Upper lobe of right lung (tissue), 1 donor: ENCODE measurements at places on chromosomes 2 and 18. TPM values are rescaled to one million over a fixed set of nuclear protein-coding genes. Genes with fewer than 3 reads are reported as not detected.

RNF152 gene
- 21.2 TPM for total RNA-seq

CYS1 gene
- 4.5 TPM for total RNA-seq

GPR35 gene
- total RNA-seq: 3.4 TPM

CSRNP3 gene
- 1.9 TPM for total RNA-seq

RAB17 gene
- total RNA-seq: 50.9 TPM

- H3K4me3 ChIP-seq: no peak overlapping the region
- no peak overlapping the region for H3K27ac ChIP-seq
- H3K27me3 ChIP-seq: no peaks in the 10 kb centered on the region
- no peak for DNase-seq
- H3K36me3 ChIP-seq: no peaks in the 10 kb centered on the region
Measured at GRCh38 chr2:234592541-234592940, 95.7 kb upstream of the ARL4C start.

GRCh38 chr2:231634951-231635875 lies 42.5 kb downstream of the TEX44 start:
- no peaks in the 10 kb centered on the region for H3K36me3 ChIP-seq
- H3K27me3 ChIP-seq: no peaks in the 10 kb centered on the region
- no peak overlapping the region for H3K27ac ChIP-seq
- no peaks in the 10 kb centered on the region for H3K4me1 ChIP-seq
- no peak for DNase-seq

DNA sequence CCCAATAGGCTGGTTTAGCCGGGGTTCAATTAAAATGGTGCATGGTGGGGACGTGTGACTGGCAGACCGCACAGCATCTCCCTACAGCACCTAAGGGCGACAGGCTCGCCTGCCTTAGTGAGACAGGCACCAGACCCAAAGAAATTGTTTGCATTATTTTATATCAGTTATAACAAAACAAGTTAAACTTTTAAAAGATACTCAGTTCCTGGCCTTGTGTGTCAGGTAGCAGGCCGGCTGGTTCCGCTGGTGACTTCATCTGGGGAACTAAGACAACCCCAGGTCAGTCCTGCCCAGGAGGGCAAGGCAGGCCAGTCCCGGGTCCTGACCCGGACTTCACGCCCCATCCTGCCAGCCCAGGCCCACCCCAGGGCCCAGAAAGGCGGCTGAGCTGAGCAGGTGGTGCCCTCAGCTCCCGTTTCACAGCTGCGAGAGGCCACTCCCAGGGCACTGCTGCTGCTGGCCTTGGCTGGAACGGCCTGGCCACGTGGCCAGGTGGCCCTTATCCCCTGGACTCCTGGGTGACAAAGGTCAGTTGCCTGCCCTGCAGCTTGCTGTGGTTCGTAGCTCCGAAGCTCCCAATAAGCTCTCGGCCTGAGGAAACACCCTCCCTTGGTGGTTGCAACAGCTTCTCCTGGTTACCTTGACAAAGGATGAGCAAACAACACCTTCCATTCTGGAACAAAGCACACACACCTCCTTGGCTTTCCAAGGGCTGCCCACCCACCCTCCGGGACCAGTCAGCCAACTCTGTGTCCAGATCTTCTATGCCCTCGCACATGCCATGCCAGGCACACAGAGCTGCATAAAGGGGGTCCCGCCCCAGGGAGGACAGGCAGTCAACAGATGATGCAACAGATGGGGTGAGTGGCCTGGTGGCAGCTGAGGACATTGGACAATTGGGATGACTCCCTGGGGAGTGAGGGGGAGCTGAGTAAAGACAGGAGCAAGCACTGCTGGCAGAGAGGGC lies 11.3 kb upstream of the AGXT start:
- H3K4me1 ChIP-seq: no peaks in the 10 kb centered on the region
- no peak overlapping the region for H3K27ac ChIP-seq
- H3K4me3 ChIP-seq: no peak overlapping the region
- H3K27me3 ChIP-seq: no peaks in the 10 kb centered on the region

DNA sequence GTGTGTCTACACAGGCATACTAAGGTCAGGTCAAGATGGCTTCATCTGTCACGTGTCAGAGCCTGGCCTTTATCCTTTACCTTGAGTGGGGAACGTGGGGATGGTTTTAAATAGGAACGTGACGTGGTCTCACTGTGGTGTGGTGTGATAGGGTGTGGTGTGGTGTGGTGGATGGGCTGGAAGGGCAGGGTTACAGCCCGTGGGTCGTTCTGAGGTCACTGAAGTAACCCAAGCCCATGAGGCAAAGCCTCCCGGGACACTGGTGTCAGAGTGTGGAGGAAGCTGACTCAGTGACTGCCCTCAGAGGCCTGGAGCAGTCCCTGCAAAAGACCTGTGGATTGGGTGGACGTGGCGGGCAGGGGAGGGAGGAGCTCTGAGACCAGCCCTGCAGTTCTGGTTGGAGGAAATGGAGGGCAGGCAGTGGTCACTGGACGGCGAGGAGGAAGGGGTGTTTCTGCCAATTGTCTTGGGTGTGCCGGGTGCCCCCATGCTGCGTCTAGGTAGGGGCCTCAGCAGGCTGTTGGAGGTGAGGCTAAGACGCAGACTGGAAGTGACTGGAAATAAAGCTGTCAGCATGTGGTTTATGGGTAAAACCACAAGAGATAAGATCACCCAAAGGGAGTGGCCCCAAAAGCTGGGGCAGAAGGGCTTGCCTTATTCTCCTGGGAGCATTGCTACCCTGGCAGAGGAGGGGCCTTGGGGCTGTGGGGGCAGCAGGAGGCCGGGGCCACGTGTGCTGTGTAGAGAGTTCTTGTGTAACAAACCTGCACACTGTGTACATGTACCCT lies 84.8 kb downstream of the SH3RF3 start:
- no peak overlapping the region for H3K4me3 ChIP-seq
- H3K4me1 ChIP-seq: peaks cover 35% of the 10 kb centered on the region
- no peak overlapping the region for H3K27ac ChIP-seq
- H3K27me3 ChIP-seq: no peaks in the 10 kb centered on the region
- no peaks in the 10 kb centered on the region for H3K36me3 ChIP-seq

- no peak overlapping the region for H3K27ac ChIP-seq
- peaks cover 8% of the 10 kb centered on the region for H3K36me3 ChIP-seq
- H3K4me1 ChIP-seq: no peaks in the 10 kb centered on the region
- DNase-seq: no peak
Measured at GRCh38 chr2:55916473-55917049, 7.0 kb downstream of the EFEMP1 start.

DNA sequence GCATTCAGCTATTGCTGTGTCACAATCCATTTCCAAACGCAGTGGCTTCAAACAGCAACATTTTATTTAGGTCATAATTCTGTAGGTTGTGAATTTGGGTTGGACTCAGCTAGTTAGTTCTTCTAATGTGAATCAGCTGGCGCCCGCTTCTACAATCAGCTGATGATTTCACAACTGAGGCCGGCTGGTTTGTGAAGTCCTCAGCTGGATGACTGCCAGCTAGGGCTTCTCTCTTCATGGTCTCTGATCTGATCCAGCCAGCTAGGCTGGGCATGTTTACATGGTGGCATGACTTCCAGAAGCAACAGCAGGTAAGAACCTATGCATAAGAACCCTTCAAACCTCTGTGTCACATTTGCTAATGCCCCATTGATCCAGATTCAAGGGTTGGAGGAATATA lies 172.0 kb downstream of the SLC4A10 start:
- no peak overlapping the region for H3K27ac ChIP-seq
- H3K36me3 ChIP-seq: no peaks in the 10 kb centered on the region

DNA sequence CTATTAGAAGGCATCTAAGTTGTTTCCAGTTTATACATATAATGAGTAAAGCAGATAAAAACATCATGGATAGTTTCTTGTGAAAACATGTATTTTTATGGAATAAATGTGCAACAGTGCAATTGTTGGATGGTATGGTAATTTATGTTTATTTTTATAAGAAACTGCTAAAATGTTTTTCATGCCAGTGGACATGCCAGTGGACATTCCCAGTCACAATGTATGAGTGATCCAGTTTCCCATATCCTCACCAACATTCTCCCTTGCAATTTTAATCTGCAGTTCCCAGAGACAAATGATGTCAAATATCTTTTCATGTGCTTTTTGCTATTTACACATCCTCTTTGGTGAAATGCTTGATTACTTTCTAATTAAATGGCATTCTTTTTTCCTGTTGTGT lies 818.6 kb downstream of the SUCLG1 start:
- H3K4me1 ChIP-seq: no peaks in the 10 kb centered on the region
- H3K27me3 ChIP-seq: no peaks in the 10 kb centered on the region
- no peak for DNase-seq
- no peak overlapping the region for H3K27ac ChIP-seq
- H3K36me3 ChIP-seq: no peaks in the 10 kb centered on the region

GRCh38 chr2:148658807-148659722 lies 14.5 kb downstream of the EPC2 start:
- H3K4me1 ChIP-seq: peaks cover 50% of the 10 kb centered on the region
- no peaks in the 10 kb centered on the region for H3K27me3 ChIP-seq
- no peaks in the 10 kb centered on the region for H3K36me3 ChIP-seq

- no peaks in the 10 kb centered on the region for H3K36me3 ChIP-seq
- no peak for DNase-seq
- no peak overlapping the region for H3K4me3 ChIP-seq
Measured at GRCh38 chr2:189267925-189268579, 88.5 kb upstream of the COL5A2 start.

GRCh38 chr2:20013126-20013849 lies 820 bp upstream of the MATN3 start:
- peaks cover 12% of the 10 kb centered on the region for H3K4me1 ChIP-seq
- H3K4me3 ChIP-seq: peak overlapping the region; percentile 52
- peaks cover 16% of the 10 kb centered on the region for H3K27me3 ChIP-seq

DNA sequence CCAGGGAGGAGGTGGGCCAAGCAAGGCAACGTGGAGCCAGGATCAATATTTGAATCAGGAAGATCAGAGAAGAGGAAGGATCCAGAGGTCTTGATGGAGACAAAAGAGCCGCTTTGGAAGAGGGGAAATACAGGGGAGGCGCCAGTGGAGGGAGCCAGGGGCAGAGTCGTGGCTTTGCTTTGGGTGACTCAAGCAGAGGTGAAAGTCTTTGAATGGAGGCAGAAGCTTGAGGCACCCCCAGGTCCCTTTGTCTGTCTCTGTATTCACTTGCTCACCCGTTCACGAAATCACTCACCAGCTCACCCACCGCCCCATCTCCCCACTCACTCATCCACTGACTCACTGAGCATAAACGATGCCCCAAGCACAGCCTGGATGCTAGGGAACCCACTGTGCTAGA lies 134.1 kb downstream of the ACOXL start:
- H3K27me3 ChIP-seq: no peaks in the 10 kb centered on the region
- H3K27ac ChIP-seq: no peak overlapping the region
- no peaks in the 10 kb centered on the region for H3K36me3 ChIP-seq
- H3K4me1 ChIP-seq: no peaks in the 10 kb centered on the region
- H3K4me3 ChIP-seq: no peak overlapping the region
- no peak for DNase-seq

- no peak overlapping the region for H3K4me3 ChIP-seq
- H3K27me3 ChIP-seq: no peaks in the 10 kb centered on the region
- no peaks in the 10 kb centered on the region for H3K36me3 ChIP-seq
- H3K4me1 ChIP-seq: peaks cover 9% of the 10 kb centered on the region
- no peak overlapping the region for H3K27ac ChIP-seq
- no peak for DNase-seq
Measured at GRCh38 chr18:50113726-50114125, 81.2 kb downstream of the MYO5B start.

- H3K4me3 ChIP-seq: no peak overlapping the region
- no peaks in the 10 kb centered on the region for H3K4me1 ChIP-seq
- H3K36me3 ChIP-seq: peaks cover 11% of the 10 kb centered on the region
- no peak overlapping the region for H3K27ac ChIP-seq
- DNase-seq: no peak
Measured at GRCh38 chr2:190515687-190516086, 18.8 kb downstream of the NEMP2 start.

GRCh38 chr2:156437272-156437930 lies 1.2 kb downstream of the GPD2 start:
- no peaks in the 10 kb centered on the region for H3K27me3 ChIP-seq
- peak overlapping the region; percentile 99 for H3K27ac ChIP-seq
- no peaks in the 10 kb centered on the region for H3K36me3 ChIP-seq
- H3K4me1 ChIP-seq: peaks cover 27% of the 10 kb centered on the region
- H3K4me3 ChIP-seq: peak overlapping the region; percentile 64
